Lung microvascular endothelial cell (primary cell): ENCODE measurements at places on chromosomes 2 and 18.
A peak's percentile ranks its signal among the peaks of the same experiment; 100 is the strongest.

DNA sequence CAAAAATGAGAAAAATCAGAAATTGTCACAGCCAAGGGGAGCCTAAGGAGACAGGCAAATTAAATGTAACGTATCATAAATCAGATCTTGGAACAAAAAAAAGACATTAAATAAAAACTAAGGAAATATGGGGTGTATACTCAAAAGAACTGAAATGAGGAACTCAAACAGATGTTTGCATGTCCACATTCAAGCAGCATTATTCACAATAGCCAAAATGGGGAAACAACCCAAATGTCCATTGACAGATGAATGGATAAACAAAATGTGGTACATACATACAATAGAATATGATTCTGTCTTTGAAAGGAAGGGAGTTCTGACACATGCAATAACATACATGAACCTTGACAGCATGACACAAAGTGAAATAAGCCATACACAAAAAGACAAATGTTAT lies 155.8 kb upstream of the KLF7 start:
- no peak for DNase-seq

- DNase-seq: no peak
These were observed 7.5 kb downstream of the TTC32 start for GRCh38 chr2:19894134-19894792.

DNA sequence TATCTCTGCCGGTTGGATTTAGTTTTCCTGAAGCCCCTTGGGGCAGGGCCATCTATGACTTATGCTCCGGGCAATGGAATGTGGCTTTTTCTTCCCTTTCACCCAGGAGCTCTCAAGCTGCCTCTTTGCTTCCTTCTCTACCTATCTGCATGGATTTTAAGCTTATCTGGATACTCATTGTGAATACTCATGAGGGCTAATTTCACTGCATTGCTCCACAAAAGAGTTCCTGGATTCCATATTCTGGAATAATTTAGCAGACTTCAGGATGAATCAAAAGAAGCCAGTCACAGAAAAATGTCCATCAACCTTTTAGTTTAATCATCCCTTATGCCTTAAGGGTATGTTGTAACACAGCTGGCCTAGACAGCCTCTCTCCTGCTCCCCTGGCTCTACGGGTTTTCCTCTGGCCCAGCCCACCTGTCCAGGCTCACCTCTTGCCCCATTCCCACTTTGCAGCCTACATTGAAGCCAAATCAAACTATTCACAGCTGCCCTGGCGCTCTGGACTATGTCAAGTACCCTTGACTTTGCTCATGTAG lies 122.8 kb upstream of the RMDN2 start:
- DNase-seq: no peak

DNA sequence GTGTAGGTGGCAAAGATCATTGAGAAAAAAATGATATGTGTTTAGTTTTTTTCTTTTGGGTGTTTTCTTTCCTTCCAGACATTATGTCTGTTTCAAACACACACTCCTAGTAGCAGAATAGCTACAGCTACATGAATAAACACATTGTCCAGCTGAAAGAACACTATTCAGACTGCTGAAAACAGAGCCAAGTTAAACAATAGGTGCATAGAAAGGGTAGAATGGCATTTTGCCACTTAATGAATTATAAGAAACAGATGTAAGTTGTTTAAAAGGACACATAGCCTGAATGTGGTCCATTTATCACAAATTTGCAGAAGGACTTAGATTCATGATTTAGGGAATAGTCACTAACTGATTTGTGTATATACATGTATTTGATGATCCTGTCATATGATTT lies 20.1 kb downstream of the CTLA4 start:
- DNase-seq: peak; percentile 51

- DNase-seq: no peak
These were observed 84.7 kb upstream of the LAPTM4A start for GRCh38 chr2:20136149-20136548.

- no peak for DNase-seq
These were observed 2.3 kb upstream of the HPCAL1 start for GRCh38 chr2:10300328-10300920.

DNA sequence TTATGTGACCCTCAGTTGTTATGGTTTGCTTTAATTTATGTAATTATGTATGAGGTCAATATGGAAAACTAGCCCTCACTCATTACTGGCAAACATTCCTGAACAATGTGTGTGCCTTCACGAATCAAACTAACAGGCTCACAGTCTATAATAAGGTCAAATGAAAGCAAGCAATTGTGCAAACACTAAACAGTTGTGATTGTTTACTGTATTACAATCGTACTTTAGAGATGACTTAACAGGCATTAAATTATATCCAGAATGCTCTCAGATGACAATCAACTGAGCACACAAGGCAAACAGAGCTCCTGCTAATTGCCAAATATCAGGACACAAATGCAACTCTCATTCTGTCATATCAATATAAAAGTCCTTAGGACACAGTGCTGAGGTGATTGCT lies 29.5 kb downstream of the COL5A2 start:
- DNase-seq: peak; percentile 33

DNA sequence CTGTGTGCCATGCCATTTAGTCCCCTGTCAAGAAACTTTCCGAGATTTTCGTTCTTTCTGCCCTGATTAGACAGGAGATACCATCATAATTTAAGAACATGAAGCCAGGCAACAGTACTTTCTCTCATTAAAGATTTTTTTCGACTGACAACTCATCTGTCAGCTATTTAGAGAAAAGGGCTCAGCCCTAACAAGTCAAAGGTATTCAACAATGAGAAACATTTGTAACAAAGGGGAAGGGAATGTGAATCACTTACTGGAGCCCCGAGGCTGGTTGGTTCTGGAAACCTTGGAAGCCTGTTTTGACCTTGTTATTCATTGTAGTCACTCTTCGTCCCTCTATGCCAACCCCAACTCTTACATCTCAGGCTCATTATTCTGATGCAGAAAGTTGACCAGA lies 199.4 kb downstream of the SPP2 start:
- no peak for DNase-seq
